Mammary microvascular endothelial cell (primary cell): ENCODE measurements at places on chromosomes 4 and X. TPM values are rescaled to one million over a fixed set of nuclear protein-coding genes. Genes with fewer than 3 reads are reported as not detected.

FGFBP2 gene
- total RNA-seq, result not detected in 2 replicates

FAM9C gene
- total RNA-seq, result not detected in 2 replicates

DUSP21 gene
- total RNA-seq, result not detected in 2 replicates

EDA gene
- 0.20 and 1.1 TPM in 2 replicates for total RNA-seq

OPN1LW gene
- not detected in 2 replicates for total RNA-seq

FAM184B gene
- total RNA-seq, result not detected in 2 replicates

DCAF4L1 gene
- under 0.01 and 0.30 TPM in 2 replicates for total RNA-seq

KLF8 gene
- total RNA-seq, result 1.00 and 1.4 TPM in 2 replicates

CXCL1 gene
- total RNA-seq, result 141 and 147 TPM in 2 replicates

GLRB gene
- total RNA-seq, result 0.60 and 0.94 TPM in 2 replicates

RTL3 gene
- 0.20 TPM in 2 replicates for total RNA-seq

PSAPL1 gene
- not detected in 2 replicates for total RNA-seq

IQSEC2 gene
- 5.5 and 7.1 TPM in 2 replicates for total RNA-seq

F8A3 gene
- 5.9 and 6.1 TPM in 2 replicates for total RNA-seq

KCNE5 gene
- total RNA-seq, result 0.34 and 0.87 TPM in 2 replicates

IL9R gene
- 0.07 TPM in 1 of 2 replicates, not detected in the other for total RNA-seq

TMEM154 gene
- total RNA-seq, result 13.3 and 14.3 TPM in 2 replicates
